ENCODE measurements at places on chromosomes 1 and 21. TPM values are rescaled to one million over a fixed set of nuclear protein-coding genes. Genes with fewer than 3 reads are reported as not detected.

DNA sequence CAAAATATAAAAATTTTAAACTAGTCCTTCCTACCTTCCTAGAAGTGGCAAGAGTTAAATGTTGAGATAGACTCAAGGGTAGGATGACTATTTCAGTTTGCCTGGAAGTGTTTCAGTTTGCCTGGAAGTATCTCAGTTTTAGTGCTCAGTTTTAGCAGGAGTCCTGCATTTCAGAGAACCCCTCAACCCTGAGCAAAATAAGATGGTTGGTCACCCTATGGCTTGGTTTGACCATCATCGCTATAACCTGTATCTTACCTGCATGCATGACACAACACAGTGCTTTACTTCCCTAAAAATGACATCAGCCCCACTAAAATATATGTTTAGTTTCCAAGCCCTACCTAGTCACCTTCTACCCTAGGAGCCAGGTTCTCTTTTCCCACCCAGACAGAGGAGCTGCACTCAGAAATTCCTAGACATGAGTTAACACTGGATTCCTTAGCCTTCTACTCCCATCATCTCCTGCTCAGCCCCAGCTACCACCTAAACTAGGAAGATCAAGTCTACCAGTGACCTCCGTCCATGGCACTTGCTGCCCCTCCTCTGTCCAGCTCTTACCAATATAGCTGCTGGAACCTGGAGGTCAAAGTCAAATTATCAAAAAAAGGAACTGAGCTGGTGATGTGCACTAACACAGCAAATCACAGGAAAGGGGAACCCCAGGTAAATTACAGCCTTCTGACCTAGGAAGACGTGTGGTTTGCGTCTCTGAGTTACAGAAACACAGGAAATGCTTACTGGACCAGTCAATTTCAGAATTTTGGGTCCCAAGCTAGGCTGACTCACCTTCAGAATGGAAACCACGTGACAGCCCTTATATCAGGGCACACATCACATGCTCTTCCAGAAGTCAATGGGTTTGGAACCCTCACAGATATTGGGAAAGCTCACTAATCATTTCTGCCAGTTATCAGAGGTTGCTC is 2.2 kb upstream of the G0S2 start:
- H3K27ac ChIP-seq = peak overlapping the region; percentile 80
- H3K36me3 ChIP-seq = no peaks in the 10 kb centered on the region
- H3K4me1 ChIP-seq = peaks cover 37% of the 10 kb centered on the region
- no peak overlapping the region for H3K4me3 ChIP-seq

GRCh38 chr1:19410393-19410792 is 74.9 kb downstream of the CAPZB start:
- no peak for DNase-seq
- H3K27me3 ChIP-seq = no peaks in the 10 kb centered on the region
- peaks cover 71% of the 10 kb centered on the region for H3K36me3 ChIP-seq

GRCh38 chr1:3469104-3469848 is 14.8 kb downstream of the ARHGEF16 start:
- peak; percentile 65 for DNase-seq
- no peaks in the 10 kb centered on the region for H3K27me3 ChIP-seq
- no peak overlapping the region for H3K4me3 ChIP-seq
- H3K36me3 ChIP-seq = no peaks in the 10 kb centered on the region
- no peak overlapping the region for H3K27ac ChIP-seq

The LMOD1 gene
- total RNA-seq = 21.0 TPM

The TNFSF4 gene
- total RNA-seq = 5.0 TPM

The GBP3 gene
- total RNA-seq = 31.2 TPM

GRCh38 chr1:208133355-208133754 is 110.8 kb downstream of the PLXNA2 start:
- no peaks in the 10 kb centered on the region for H3K36me3 ChIP-seq
- DNase-seq = no peak
- no peak overlapping the region for H3K27ac ChIP-seq
- H3K27me3 ChIP-seq = no peaks in the 10 kb centered on the region
- no peaks in the 10 kb centered on the region for H3K4me1 ChIP-seq
- no peak overlapping the region for H3K4me3 ChIP-seq

DNA sequence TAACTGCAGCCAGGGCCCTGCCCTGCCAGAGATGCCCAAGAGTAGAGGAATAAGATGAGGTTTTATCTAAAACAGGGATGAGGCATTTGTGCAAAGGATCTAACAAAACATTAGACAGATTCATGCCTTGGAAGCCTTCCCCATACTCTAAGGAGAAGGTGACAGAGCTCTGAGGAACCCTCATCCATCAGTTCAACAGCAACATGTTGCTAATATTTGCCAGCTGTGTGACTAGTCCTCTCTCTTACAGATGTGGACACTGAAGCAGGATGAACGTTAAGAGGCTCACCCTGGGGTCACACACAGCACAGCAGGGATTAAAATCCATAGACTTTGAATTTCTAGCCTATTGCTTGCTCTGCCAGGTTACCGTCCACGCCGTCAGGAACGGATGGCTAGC is 99.0 kb downstream of the ZBTB18 start:
- no peak overlapping the region for H3K4me3 ChIP-seq
- no peaks in the 10 kb centered on the region for H3K4me1 ChIP-seq
- H3K27ac ChIP-seq = no peak overlapping the region
- no peak for DNase-seq
- H3K36me3 ChIP-seq = no peaks in the 10 kb centered on the region
- no peaks in the 10 kb centered on the region for H3K27me3 ChIP-seq

DNA sequence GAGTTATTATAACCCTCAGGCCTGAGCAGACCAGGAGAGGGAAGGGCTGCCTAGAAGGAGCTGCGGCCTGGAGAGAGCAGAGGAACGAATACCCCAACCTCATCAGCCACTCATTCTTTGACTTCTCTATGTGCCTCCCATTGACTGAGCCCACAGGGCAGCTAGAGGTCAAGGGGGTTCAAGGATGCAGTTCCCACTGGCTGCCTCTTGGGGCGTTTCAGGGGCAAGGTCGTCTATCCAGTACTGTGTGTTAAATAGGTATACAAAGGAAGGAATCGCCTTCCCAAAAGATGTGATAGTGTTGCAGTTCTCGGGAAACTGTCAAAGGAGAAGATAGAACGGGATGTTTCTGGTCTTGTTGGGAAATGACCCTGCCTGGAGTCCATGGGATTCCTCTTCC is 250.6 kb downstream of the PRDM2 start:
- no peaks in the 10 kb centered on the region for H3K36me3 ChIP-seq
- H3K4me1 ChIP-seq = no peaks in the 10 kb centered on the region
- H3K27ac ChIP-seq = no peak overlapping the region

GRCh38 chr1:113388621-113389358 is 1.5 kb upstream of the MAGI3 start:
- H3K4me3 ChIP-seq = peak overlapping the region; percentile 83
- H3K36me3 ChIP-seq = no peaks in the 10 kb centered on the region
- no peak overlapping the region for H3K27ac ChIP-seq
- H3K4me1 ChIP-seq = peaks cover 28% of the 10 kb centered on the region
- DNase-seq = no peak
- no peaks in the 10 kb centered on the region for H3K27me3 ChIP-seq

The STIL gene
- 2.0 TPM for total RNA-seq

DNA sequence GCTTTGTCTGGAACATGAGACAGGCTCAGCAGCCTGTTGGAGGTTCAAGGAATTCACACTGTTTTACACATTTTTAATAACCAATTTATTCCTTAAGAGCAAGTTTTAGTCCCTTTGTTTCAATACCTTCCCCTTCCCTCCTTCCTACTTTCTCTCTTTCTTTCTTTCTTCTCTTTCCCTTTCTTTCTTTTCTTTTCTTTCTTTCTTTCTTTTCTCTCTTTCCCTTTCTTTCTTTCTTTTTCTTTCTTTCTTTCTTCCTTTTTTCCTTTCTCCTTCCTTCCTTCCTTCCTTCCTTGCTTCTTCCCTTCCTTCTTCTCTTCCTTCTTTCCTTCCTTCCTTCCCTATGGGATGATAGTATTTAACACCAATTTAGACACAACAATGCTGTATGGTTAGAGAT is 164.2 kb downstream of the CENPF start:
- H3K4me3 ChIP-seq = no peak overlapping the region
- no peaks in the 10 kb centered on the region for H3K36me3 ChIP-seq
- no peaks in the 10 kb centered on the region for H3K27me3 ChIP-seq
- H3K27ac ChIP-seq = no peak overlapping the region
- H3K4me1 ChIP-seq = no peaks in the 10 kb centered on the region

DNA sequence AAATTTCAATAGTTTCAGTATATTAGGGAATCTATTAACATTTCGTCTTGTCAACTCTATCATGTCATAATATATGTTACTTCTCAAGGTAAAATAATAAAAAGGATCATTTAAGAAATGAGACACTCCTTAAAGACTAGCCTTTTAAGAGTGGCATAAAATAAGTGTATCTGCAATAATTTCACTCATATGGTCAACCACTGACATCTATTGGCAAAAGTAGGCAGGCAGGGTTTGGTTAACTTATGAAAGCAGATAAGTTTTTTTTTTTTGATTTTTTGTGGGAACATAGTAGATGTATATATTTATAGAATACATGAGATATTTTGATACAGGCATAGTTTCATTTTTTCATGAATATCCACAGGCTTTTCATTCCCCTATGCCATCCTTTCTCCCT is 5.5 kb upstream of the RGS21 start:
- no peaks in the 10 kb centered on the region for H3K4me1 ChIP-seq
- no peaks in the 10 kb centered on the region for H3K27me3 ChIP-seq
- H3K27ac ChIP-seq = no peak overlapping the region
- H3K36me3 ChIP-seq = no peaks in the 10 kb centered on the region
- H3K4me3 ChIP-seq = no peak overlapping the region

- DNase-seq = peak; percentile 51
- no peaks in the 10 kb centered on the region for H3K4me1 ChIP-seq
- peaks cover 41% of the 10 kb centered on the region for H3K36me3 ChIP-seq
Measured at GRCh38 chr1:10621906-10622305, 147.2 kb downstream of the PEX14 start.

- H3K36me3 ChIP-seq = no peaks in the 10 kb centered on the region
- H3K4me3 ChIP-seq = no peak overlapping the region
- no peaks in the 10 kb centered on the region for H3K4me1 ChIP-seq
- H3K27ac ChIP-seq = no peak overlapping the region
- DNase-seq = no peak
Measured at GRCh38 chr1:176656257-176656995, 193.5 kb downstream of the PAPPA2 start.

DNA sequence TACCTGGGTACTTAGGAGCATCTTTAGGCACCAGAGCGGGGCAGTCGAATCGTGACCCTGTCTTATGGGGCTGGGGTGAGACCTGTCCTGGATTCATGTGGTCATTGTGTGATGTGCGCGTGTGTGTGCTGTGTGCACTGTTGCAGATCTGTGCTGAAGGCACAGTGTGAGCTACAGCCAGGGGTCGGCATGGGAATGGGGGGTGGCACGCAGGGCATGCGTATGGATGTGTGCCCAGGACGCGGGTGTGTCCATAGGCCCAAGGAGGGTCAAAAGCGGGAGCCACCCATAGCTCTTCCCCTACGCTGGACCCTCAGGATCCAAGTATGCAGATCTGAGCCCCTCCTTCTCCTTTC is 14.6 kb downstream of the PTPRF start:
- H3K4me3 ChIP-seq = no peak overlapping the region
- no peak for DNase-seq

DNA sequence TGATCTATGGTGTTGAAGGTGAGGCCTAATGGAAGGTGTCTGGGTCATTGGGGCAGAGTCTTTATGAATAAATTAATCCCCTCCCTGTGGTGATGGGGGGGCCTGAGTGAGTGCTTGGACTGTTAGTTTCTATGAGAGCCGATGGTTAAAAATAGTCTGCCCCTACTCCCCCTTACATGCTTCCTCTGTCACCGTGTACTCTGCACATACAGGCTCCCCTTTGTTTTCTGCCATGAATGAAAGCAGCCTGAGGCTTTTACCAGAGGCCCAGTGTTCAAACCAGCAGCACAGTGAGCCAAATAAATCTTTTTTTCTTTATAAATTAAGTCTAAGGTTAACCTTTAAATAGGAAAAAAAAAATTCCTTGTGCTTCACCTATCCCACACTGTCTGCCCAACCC is 657.0 kb downstream of the AMY1C start:
- H3K4me3 ChIP-seq = no peak overlapping the region
- no peaks in the 10 kb centered on the region for H3K36me3 ChIP-seq
- no peaks in the 10 kb centered on the region for H3K27me3 ChIP-seq
- H3K4me1 ChIP-seq = no peaks in the 10 kb centered on the region
- H3K27ac ChIP-seq = no peak overlapping the region

GRCh38 chr1:202197653-202198365 is 4.2 kb downstream of the LGR6 start:
- no peak overlapping the region for H3K4me3 ChIP-seq
- H3K36me3 ChIP-seq = no peaks in the 10 kb centered on the region
- no peak for DNase-seq
- H3K4me1 ChIP-seq = peaks cover 22% of the 10 kb centered on the region
- peak overlapping the region; percentile 25 for H3K27ac ChIP-seq
- peaks cover 17% of the 10 kb centered on the region for H3K27me3 ChIP-seq

The TACSTD2 gene
- total RNA-seq = 0.43 TPM

GRCh38 chr1:164961715-164962114 is 394.8 kb downstream of the LMX1A start:
- H3K27me3 ChIP-seq = no peaks in the 10 kb centered on the region
- no peaks in the 10 kb centered on the region for H3K4me1 ChIP-seq
- no peak overlapping the region for H3K27ac ChIP-seq
- H3K4me3 ChIP-seq = no peak overlapping the region
- H3K36me3 ChIP-seq = no peaks in the 10 kb centered on the region

The CA6 gene
- total RNA-seq = not detected

The CDK18 gene
- total RNA-seq = 19.1 TPM

The TEX50 gene
- not detected for total RNA-seq

The FNBP1L gene
- 10.0 TPM for total RNA-seq

- H3K27ac ChIP-seq = no peak overlapping the region
- no peak overlapping the region for H3K4me3 ChIP-seq
- H3K4me1 ChIP-seq = peaks cover 10% of the 10 kb centered on the region
- peaks cover 27% of the 10 kb centered on the region for H3K27me3 ChIP-seq
Measured at GRCh38 chr1:151516031-151516511, 4.9 kb downstream of the CGN start.

The OTUD3 gene
- total RNA-seq = 8.4 TPM

GRCh38 chr1:242745079-242745478 is 220.6 kb upstream of the PLD5 start:
- no peaks in the 10 kb centered on the region for H3K4me1 ChIP-seq
- H3K36me3 ChIP-seq = no peaks in the 10 kb centered on the region
- H3K4me3 ChIP-seq = no peak overlapping the region
- no peaks in the 10 kb centered on the region for H3K27me3 ChIP-seq

GRCh38 chr1:61491497-61491896 is 233.4 kb downstream of the TM2D1 start:
- no peak for DNase-seq
- H3K36me3 ChIP-seq = no peaks in the 10 kb centered on the region
- H3K4me1 ChIP-seq = no peaks in the 10 kb centered on the region
- no peaks in the 10 kb centered on the region for H3K27me3 ChIP-seq

- H3K4me1 ChIP-seq = peaks cover 31% of the 10 kb centered on the region
- H3K4me3 ChIP-seq = no peak overlapping the region
- no peaks in the 10 kb centered on the region for H3K27me3 ChIP-seq
- peak; percentile 32 for DNase-seq
- peak overlapping the region; percentile 15 for H3K27ac ChIP-seq
Measured at GRCh38 chr1:154422521-154422920, 17.4 kb downstream of the IL6R start.

- no peaks in the 10 kb centered on the region for H3K27me3 ChIP-seq
- no peak overlapping the region for H3K4me3 ChIP-seq
- no peak overlapping the region for H3K27ac ChIP-seq
- no peaks in the 10 kb centered on the region for H3K36me3 ChIP-seq
- no peak for DNase-seq
Measured at GRCh38 chr21:20856926-20857325, 141.3 kb upstream of the NCAM2 start.

The TCHHL1 gene
- total RNA-seq = not detected

GRCh38 chr1:7842517-7842916 is 10.3 kb downstream of the UTS2 start:
- H3K4me3 ChIP-seq = no peak overlapping the region
- no peaks in the 10 kb centered on the region for H3K4me1 ChIP-seq
- H3K27ac ChIP-seq = no peak overlapping the region
- H3K27me3 ChIP-seq = no peaks in the 10 kb centered on the region
- DNase-seq = no peak

Data from spleen (tissue), 13 donors.